Right kidney (tissue), 9 donors: ENCODE measurements at places on chromosomes 5 and 9.
A peak's percentile ranks its signal among the peaks of the same experiment; 100 is the strongest.

DNA sequence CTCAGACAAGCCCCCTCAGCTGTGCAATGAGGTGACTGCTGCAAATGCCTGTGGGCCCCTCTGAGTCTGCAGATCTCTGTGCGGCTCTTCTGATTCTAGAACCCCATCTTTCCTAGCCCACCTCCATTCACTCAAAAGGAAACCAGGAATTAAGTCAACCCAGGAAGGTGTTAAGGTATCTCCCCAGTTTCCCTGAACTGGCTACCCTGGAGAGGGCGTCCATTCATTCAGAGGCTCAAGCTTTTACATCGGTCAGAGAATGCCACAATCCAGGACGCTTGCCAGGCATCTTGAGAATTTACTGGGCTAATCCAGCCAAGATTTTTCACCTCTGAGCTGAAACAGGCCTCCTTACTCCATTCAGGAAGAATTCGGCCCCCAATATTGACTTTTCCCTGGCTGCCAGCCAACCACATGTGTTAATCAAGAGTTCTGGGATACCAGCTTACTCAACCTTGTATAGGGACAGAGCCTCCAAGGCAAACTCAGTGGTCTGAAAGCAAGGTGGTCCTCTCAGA, 889 bp upstream of the ADAMTS12 start:
- DNase-seq, result no peak

DNA sequence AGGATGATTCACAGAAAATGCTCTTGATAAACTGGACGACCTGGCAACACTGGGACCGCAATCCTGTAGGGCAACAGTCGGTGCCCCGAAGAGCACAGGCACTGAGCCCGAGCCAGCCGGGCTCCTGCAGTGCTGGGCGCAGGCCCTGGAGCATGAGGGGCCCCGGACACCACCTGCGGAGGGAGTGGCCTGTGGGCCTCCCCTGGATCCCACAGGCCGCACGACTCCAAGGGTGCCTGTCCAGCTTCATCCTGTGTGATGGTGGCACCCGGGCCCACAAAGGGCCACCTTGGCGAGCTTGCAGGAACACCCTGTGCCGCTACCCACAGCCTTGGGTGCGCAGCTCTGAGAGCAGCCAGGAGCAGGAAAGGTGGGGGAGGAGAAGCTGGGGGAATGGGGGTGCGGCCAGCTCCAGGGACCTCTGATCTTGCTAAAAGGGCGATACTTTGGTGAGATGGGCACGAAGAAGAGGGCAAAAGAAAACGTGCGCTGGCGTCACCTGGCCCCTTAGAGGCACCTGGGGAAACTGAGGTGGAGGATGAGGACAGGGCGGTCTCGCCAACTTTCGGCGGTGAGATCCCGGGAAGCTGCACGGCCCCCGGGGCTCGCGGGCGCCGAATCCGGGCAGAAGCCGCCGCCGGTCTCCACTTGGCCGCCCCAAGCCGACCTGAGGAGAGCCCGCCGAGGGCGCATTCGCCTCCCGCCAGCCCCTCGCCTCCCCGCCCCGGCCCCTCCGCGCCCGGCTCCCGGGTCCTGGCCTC, 722 bp downstream of the TBC1D9B start:
- peak; percentile 64 for DNase-seq

GRCh38 chr5:93249651-93250289, 331.2 kb downstream of the NR2F1-AS1 start:
- DNase-seq, result peak; percentile 62

GRCh38 chr9:136179101-136179616, 25.8 kb downstream of the LHX3 start:
- no peak for DNase-seq

- DNase-seq, result peak; percentile 55
Measured at GRCh38 chr5:5188376-5189050, 48.4 kb downstream of the ADAMTS16 start.

DNA sequence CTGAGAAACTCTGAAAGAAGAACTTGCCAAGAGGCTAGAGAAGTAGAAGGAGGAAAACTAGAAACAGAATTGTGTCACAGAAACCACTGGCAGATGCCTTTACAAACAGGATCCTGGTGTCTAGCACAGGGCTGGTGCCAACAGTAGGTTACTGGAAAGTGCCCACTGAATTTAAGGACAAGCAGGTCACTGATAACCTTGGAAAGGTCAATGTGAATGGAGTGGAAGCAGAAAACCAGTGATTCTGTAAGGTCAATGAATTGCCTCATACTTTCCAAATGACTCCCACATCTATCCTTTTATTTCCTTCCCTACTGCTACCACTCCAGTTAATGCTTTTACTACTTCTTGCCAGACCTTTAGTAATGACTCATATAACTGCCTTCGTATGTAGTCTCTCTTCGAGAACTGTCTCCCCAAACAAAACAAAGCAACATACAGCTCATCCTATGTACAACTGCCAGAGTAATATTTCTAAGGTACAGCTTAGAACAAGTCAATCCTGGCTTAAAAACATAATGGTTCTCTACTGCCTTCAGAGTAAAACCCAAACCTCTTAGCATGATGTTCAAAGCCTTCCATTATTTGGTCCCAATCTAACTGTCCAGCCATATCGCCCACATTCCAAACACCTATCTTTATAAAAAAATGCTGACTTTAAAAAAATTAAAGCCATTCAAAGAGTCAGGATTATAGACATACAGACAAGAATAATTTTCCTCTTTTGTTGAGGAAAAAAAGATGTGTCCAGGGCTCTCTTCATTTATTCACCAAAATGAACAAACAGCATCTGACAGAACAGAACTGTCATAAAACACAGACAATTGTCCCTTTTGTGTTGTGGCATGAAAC, 52.5 kb downstream of the NR3C1 start:
- DNase-seq, result no peak

- no peak for DNase-seq
Measured at GRCh38 chr5:139775872-139776271, 19.7 kb upstream of the PSD2 start.
